ENCODE measurements at places on chromosomes 3 and 15. TPM values are rescaled to one million over a fixed set of nuclear protein-coding genes. Genes with fewer than 3 reads are reported as not detected.

The ANKRD63 gene
- not detected for total RNA-seq

The C3orf85 gene
- total RNA-seq, result 18.8 TPM

The VGLL3 gene
- total RNA-seq, result 1.3 TPM

The ITIH4 gene
- 2.1 TPM for total RNA-seq

DNA sequence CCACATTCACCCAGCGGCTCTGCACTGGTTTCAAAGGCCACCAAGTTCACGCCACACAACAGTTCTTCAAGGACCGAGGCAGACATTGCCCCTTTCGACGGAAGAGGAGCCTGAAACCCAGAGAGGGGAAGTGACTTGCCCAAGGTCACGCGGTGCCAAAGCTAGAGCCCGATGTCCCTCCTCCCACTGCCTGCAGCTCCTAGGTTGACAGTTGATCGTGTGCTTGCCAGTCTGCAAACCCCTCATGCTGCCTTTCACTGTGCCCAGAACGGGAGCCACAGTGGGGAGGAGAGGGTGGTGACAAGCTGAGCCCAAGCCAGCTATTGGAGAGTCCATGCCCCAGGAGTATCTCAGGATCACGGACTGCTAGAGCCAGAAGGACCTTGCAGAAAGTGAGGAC is 230.9 kb downstream of the XXYLT1 start:
- no peak for DNase-seq

- DNase-seq, result no peak
Measured at GRCh38 chr3:47001731-47002170, 22.3 kb downstream of the NBEAL2 start.

GRCh38 chr3:194880940-194881925 is 195.6 kb downstream of the FAM43A start:
- no peak for DNase-seq

- DNase-seq, result no peak
Measured at GRCh38 chr3:69725994-69726571, 13.2 kb upstream of the MITF start.

DNA sequence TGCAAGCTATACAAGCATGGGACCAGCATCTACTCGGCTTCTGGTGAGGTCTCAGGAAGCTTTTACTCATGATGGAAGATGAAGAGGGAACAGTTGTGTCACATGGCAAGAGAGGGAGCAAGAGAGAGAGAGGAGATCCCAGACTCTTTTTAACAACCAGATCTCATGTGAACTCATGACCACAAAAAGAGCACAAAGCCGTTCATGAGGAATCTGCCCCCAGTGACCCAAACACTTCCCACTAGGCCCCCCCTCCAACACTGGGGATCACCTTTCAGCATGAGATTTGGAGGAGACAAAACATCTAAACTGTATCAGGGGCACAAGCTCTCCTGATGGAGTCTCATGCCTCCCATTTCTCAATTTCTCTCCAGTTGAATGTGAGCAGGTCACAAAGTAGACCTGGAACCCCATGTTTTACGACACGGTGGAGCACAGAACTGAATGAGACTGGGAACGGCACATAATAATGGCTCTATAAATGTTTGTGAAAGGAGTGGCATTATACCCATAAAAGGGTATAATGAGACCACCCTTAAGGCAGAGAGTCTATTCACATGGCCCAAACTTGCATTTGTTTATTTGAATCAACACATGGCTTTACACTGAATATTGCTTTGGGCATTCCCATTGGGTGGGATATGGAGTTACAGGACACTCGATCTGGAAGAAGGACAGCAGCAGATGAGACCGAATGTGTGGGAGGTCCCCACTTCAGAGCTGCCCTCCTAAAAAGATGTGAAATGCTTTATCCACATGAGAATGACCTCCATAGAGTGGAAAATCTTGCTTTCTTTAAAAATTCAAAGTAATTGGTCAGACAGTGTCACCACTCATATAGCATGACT is 38.8 kb downstream of the IL16 start:
- DNase-seq, result no peak

GRCh38 chr3:52185837-52186236 is 12.1 kb upstream of the ALAS1 start:
- no peak for DNase-seq

DNA sequence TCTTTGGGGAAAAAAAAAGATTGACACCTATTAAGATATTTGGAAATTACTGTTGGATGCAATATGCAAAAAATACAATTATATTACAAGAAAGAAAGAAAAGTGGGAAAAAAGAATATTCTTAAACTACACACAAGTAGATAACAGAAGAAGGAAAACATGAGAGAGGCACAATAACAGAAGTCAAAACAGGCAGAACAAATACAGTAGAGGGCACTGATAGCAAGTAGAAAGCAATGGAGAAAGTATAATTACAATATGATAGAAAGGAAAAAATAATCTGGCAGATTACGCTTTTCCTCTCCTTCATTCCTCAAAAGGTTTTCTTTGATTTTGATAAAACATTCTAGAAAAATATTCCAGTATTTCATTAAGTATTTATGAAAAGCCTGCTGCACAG is 72.1 kb downstream of the ADAM10 start:
- no peak for DNase-seq

- no peak for DNase-seq
Measured at GRCh38 chr15:74156678-74157411, 16.7 kb upstream of the ISLR start.

GRCh38 chr3:1752205-1752604 is 346.5 kb upstream of the CNTN4 start:
- no peak for DNase-seq

DNA sequence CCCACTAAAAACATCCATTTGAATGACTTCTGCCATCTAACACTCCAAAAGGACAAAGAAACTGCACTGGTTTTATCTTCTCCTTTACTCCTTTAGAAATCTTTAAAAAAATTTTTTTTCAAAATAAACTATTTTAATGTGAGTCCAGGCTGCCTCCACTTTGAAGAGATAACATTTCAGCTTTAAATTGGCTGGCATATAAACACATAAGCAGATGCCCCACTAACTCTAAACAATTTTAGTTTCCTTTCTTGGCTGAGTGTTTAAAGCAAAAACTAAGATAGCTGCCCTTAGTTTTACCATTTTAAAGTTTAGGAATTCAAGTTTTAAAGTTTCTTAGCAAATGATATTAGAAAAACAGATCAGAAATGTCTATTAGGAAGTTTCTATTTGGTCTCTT is 39.9 kb downstream of the PDZRN3 start:
- DNase-seq, result no peak

DNA sequence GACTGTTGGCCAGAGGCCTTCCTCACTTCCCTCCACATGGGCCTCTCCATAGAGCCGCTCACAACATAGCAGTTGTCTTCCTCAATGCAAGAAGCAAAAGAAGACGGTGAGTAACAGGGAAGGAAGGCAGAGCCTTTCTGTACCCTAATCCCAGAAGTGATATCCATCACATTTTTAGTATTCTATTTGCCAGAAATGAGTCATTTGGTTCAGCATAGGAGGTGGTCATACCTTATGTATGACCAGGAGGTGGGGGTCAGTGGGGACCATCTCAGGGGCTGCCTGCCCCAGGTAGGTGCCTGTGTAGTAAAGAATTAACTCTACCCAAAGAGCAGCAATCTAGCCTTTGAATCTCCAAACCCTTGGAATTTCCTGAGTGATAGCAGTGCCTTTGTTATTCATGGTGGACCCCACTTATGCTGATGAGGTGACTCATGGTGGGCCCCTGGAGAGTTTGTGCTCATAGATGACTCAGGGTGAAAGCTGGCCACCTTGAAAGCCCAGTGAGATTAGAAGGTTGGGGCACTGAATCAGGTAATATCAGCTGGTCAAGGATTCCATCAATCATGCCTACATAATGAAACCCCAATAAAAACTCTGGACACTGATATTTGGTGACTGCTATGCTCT is 323.9 kb upstream of the IGF1R start:
- no peak for DNase-seq

DNA sequence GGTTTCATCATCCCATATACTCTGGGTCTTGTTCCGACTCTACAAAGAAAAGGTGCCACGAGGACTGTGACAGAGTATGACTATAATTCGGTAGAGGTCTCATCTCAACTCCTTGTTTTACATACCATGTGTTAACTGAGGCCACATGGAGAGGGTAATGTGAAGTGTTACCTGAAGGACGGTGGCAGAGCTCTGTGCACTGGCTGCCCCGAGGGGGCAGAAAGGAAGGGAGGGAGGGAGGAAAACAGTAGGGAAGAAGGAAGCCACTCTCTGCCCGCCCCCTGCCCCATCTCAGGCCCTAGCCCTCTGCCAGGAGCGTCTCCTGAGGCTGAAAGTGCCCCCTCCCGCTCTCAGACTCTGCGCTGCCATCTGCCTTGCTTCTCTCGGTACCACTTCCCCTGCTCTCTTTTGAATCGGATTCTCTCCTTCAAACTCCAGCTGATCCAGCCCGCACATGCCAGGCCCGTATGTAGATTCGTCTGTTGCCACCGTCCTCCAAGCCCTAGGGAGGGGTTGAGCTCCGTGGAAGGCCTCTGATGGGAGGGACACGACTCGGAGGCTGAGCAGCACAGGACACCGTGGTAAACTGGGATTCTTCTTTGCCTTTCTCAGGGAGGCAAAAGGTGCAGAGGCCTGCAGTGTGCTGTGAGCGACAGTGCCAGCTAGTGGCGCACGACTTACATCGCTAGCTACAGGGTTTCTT is 70.5 kb upstream of the ATP10A start:
- peak; percentile 34 for DNase-seq

DNA sequence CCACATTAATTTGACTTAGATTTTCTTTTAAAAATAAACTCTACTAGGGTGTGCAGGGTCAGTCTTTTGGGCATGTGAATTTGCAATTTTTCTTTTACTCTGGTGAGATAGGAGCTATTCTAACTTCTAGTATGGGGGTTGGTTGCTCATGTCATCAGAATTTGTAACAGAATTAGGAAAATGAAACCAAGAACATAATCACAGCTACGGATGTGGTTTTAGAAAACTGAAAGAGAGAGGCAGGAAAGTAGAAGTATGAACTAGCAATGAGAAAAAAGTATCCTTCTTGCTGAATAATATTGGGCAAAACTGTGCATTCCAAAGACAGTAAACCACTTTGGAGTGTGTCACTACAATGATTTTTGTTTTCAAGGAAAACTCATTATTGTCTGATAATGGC is 43.3 kb downstream of the ADPGK start:
- DNase-seq, result no peak

Measured in colonic mucosa (tissue), 4 donors.